CD14-positive monocyte (primary cell): ENCODE measurements at places on chromosomes 12 and 14.

DNA sequence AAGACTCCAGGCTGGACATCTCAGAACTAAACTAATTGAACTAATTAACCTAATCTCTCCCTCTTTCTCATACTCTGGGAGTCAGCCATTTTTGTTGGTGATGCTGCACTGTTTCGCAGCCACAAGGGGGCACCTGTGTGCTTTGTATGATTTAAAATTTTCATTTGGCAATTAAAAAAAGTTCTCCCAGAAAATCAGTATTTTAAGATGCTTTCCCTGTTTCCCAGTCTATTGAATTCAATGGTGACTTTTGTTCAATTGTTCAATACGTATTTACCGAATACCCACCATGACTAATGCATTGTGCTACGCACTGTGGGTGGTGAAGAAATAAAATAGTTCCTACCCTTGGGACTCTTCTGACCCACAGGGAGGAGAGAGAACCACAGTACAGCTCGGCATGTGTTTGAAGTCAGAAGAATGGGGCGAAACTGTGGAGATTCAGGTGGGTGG is 63.7 kb downstream of the ZNF664 start:
- peak; percentile 55 for DNase-seq

DNA sequence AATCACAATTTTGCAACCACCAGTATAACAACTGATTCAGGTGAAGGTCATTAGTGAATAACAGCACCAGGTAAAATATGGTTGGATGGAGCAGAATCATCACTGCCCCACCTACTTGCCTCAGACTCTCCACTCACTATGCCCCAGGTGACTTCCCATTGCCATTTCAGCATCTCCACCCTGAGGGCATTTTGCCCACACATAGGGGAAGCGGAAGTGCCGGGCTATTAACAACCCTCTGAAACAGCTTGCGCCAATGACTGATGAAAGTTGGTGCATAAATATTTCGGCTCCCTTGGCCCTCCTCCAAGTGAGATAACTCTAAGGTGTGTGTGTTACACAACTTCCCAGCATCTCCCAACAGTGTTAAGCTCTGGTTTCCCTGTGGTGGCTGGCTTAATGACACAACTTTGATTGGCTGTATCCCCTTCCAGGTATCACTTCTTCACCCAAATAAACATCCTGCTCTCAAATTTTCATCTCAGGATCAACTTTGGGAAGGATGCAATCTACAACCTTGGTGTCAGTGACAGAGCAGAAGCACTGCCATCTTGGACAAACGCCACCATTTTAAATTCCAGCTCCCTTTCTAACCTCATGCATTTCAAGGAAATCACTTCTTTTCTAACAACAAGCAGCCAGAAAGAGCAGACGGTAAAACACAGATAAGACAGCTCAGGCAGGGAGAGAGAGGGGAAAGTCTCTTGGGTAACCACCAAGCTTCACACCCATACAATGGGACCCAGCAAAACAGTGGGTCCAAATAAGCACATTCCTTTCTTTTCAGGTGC is 73.6 kb upstream of the PPP2R5C start:
- DNase-seq, result no peak

DNA sequence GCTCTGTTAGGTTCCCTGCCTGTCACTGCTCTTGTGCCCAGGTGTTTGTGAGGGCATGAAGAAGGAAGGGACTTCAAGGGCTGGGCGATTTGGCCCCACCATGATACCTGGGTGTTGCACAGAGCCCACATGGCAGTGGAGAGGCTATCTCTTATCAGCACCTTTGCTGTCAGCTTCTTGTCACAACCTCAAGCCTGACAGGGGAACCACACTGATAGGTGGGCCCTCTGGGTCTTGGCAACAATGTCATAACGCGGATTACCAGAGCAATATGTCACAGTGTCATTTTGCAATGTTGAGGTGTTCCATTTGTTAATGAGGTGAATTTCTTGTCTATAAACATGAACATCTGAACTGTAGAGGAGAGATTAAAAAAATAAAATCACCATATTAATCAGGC is 22.9 kb upstream of the CACNA1C start:
- no peak for DNase-seq

DNA sequence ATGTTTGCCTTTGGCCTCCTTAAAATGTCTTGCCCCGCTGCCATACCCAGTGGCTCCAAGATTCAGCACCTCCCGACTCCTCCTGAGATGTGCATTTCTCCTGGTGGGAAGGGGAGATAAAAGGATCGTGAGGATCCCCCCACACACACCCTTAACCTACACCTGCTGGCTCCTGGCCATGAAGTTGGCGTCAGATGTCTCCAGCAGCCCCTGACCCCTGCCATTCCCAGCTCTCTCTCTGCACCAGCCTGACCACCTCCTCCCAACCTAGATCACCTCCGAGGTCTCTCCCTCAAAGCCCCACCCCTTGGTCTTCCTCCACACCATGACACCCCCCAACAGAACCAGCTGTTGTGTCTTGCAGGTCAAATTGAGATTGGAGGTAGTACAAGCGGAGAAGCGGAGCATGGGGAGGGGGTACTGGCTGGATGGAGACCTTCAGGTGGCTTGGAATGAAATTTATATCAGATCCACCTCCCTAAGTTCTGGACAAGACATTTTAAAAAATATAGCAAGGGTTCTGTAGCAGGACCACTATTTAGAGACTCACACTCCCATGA is 151.1 kb upstream of the FKBP4 start:
- no peak for DNase-seq

- peak; percentile 75 for DNase-seq
Measured at GRCh38 chr12:48954841-48955501, 2.3 kb downstream of the ARF3 start.

DNA sequence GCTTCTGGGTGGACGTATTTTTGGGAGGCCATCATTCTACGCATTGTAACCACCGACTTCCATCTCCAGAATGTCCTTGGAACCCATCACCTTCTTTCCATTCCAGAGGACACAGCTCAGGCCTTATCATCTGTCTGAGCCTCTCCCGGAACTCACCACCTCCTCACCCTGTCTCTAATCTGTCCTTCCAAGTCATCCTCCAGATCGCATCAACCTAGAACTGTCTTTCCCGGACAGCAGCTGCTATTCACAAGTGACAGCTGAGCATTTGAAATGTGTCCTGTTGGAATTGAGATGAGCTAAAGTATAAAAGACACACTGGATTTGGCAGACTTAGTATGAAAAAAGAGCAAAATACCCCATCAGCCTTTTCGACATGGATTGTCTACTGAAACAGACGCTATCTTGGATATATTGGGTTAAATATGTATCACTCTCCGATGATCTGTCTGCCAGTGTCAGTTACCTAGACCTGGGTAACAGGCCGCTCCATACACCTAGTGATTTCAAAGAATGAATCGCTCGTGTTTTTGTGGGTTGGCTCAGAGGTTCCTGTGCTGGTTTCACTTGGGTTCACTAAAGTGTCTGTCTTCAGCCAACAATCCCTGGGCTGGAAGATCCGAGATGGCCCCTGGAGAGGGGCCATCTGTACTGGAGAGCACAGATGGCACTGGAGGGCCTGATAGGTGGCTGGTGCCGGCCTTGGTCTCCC is 104.4 kb upstream of the RFLNA start:
- no peak for DNase-seq
